Right lung (tissue), 10 donors: ENCODE measurements at places on chromosomes 11 and 22.

- DNase-seq, result peak; percentile 51
These were observed 23.4 kb downstream of the KRTAP5-5 start for GRCh38 chr11:1652771-1653540.

DNA sequence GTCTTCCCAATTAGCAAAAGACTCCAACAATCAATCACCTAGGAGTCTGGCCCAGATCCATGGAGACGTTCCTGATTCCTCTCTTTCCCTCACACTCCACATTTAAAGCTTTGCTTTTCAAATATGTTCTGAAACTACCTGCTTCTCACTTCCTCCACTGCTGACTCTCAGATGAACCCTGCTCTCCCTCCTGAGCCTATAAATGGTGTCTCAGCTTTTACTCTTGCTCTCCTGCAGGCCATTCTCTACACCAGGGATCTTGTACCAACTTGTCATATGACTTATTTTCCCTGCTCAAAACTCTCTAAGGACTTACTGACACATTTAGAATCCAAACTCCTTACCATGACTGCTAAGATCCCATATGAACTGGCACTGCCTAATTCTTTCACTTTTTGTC, 138.4 kb upstream of the DDI1 start:
- no peak for DNase-seq

GRCh38 chr11:60064111-60064510, 7.6 kb downstream of the MS4A3 start:
- no peak for DNase-seq

GRCh38 chr22:45966320-45966894, 10.6 kb downstream of the WNT7B start:
- no peak for DNase-seq

DNA sequence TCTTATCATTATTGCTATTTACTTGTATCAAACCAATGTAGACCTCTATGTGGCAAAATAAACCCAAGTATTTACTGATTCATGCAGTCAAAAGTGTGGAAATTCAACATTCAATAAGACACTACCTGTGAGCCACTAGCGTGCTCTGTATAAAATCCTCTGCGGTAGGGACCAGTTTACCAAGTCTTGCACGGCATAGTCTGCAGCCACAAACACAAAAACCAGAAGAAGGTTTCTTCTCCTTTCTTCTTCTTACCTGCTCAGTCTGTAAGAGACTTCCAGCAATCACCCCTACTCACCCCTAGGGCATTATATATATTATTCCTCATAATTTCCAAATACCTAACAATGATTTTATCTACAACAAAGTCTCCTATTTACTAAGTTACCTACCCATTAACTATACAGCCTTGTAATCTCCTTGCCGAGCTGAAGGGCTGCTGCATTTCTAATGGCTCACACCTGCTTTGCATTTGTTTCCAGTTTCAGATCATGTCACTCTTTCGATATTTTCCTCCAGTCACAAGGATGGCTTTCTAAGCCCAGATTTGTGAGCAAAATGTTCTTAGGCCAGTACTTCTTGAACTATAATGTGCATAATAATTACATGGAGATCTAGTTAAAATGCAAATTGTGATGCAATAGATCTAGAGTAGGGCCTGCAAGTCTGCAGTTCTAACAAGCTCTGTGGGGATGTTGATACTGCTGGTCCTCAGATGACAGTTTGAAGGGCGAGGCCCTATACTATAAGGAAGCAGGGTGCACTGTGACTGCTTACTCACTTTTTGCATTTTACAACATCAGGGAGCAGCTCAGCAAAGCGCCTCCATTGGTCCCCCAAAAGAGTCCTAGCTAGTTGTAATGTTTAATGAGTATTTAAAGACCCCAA, 191.9 kb upstream of the DDI1 start:
- no peak for DNase-seq

DNA sequence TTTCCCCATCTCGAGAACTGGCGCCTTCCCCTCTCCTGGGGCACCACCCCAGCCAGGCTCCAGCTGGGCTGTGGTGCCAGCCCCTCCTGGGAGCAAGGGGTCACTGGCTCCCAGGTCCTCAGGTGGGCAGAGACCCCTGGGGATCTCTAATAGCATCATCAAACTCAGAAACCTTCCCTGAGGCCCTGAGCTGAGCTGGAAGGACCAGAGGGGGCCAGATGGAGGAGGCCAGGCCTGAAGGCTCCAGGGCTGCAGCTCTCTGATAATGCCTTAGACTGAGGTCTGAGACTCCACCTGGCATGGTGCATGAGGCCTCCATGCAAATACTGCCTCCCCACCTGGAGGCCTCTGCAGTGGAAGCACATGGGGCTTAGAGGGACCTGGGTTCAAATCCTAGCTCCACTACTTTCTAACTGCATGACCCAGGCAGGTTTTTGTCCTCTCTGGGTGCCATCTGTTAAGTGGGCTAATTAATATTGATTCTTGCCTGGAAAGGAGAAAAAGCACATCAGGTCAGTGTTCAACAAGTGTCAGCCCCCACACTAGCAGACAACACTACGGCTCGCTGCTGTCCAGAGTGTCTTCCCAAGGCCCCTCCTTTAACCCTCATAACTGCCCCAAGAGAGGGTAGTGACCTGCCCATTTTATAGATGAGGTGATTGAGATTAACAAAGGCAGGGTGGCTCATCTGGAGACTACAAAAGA, 1.5 kb downstream of the MAPK8IP1 start:
- no peak for DNase-seq

- peak; percentile 31 for DNase-seq
These were observed 9.4 kb upstream of the SAMM50 start for GRCh38 chr22:43945632-43946383.

- no peak for DNase-seq
These were observed 162.4 kb downstream of the SOX6 start for GRCh38 chr11:16193897-16194381.

GRCh38 chr11:63551091-63551888, 11.9 kb downstream of the PLAAT2 start:
- no peak for DNase-seq

DNA sequence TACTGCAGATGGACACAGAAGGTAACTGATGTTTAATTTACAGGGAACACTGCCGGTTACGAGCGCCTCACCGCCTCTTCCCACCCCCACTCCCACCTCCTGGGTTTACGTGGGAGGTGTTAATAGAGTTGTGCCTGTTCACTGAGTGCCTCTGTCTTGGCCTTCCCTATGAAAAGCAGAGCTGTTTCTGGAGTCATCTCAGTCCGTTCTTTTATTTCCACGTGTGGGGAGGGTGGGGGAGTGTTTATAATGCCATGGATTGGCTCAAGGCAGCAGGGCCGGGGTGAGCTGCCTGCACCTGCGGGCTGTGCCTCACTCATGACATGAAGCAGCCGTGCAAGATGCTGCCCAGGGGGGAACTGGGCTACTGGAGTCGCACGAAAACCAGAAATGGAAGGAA, 322.7 kb downstream of the CADM1 start:
- no peak for DNase-seq

DNA sequence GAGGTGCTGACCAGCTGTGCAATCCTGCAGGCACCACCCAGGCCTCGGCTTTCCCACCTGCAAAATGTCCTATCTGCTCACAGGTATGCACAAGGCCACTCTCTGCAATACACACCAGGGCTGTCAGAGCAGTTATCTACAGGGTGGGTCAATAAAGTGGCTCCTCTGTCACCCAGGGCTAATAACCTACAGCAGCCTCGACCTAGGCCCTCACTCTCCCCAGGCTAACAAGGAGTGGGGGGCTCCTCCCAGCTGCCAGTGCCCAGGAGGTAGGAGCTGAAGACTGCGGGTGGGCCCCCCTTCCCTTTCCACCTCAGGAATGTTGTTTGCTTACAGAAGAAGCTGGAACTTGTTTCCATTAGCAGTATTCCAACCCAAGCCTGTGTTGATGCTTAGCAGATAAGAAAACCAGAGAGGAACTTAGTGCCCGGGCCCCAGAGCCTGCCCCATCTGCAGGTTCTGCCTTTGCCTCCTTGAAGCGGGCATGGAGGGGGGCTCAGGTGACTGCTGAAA, 26.8 kb downstream of the MYH9 start:
- DNase-seq, result no peak

GRCh38 chr11:104781719-104782376, 116.4 kb downstream of the CASP12 start:
- no peak for DNase-seq

GRCh38 chr11:2377511-2378443, 667 bp downstream of the CD81 start:
- DNase-seq, result peak; percentile 83
